ENCODE measurements at places on chromosomes 1 and 21. TPM values are rescaled to one million over a fixed set of nuclear protein-coding genes. Genes with fewer than 3 reads are reported as not detected.

- no peak overlapping the region for H3K27ac ChIP-seq
- no peaks in the 10 kb centered on the region for H3K4me1 ChIP-seq
- H3K27me3 ChIP-seq, result no peaks in the 10 kb centered on the region
Measured at GRCh38 chr1:13224480-13225060, 1.4 kb downstream of the PRAMEF18 start.

DNA sequence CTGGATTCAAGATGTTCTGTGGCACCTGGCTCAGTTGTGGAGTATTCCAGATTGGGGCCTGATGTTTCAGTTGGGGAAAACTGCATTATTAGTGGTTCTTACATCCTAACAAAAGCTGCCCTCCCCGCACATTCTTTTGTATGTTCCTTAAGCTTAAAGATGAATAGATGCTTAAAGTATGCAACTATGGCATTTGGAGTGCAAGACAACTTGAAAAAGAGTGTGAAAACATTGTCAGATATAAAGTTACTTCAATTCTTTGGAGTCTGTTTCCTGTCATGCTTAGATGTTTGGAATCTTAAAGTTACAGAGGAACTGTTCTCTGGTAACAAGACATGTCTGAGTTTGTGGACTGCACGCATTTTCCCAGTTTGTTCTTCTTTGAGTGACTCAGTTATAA, 7.2 kb downstream of the FPGT start:
- no peak overlapping the region for H3K27ac ChIP-seq
- H3K36me3 ChIP-seq, result no peaks in the 10 kb centered on the region
- no peak overlapping the region for H3K4me3 ChIP-seq

GRCh38 chr1:30028939-30029338, 694.4 kb downstream of the MATN1 start:
- no peaks in the 10 kb centered on the region for H3K4me1 ChIP-seq
- H3K36me3 ChIP-seq, result peaks cover 8% of the 10 kb centered on the region
- no peak overlapping the region for H3K4me3 ChIP-seq
- DNase-seq, result no peak
- H3K27ac ChIP-seq, result no peak overlapping the region
- H3K27me3 ChIP-seq, result no peaks in the 10 kb centered on the region

GRCh38 chr1:208157769-208158168, 86.4 kb downstream of the PLXNA2 start:
- no peak overlapping the region for H3K4me3 ChIP-seq
- peaks cover 5% of the 10 kb centered on the region for H3K4me1 ChIP-seq
- no peak overlapping the region for H3K27ac ChIP-seq
- no peaks in the 10 kb centered on the region for H3K27me3 ChIP-seq
- H3K36me3 ChIP-seq, result no peaks in the 10 kb centered on the region
- no peak for DNase-seq

DNA sequence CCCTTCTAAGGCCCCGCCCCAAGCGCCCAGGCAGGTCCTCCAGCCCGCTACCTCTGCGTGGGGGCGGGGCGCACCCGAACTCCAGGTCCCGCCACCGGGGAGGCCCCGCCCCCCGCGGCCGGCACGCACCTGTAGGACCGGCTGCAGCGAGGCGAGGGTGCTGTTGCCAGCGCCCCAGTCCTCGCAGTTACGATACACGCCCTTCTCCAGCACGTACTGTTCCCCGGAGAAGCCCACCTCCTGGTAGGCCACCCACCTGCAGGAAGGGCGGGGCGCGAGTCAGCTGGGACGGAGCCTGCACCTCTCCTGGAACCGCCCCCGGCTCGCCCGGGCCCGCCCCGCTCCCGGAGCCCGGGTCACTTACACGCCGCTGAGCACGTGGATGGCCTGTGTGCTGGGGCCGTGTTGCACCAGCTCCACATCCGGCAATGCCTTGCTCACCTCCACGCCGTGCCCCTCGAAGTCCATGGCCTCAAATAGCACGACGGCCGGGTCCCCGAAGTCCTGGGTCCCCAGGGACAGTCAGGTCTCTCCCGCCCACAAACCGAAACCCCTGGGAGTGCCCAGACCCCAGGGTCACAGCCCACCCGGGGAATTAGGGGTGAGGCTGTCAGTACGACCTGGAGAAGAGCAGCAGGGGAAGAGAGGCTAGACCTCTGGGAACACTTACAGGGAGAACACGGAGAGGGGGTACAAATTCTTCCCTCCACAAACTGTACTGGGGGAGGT, 17.3 kb downstream of the CRYBG2 start:
- peak; percentile 95 for DNase-seq
- no peaks in the 10 kb centered on the region for H3K4me1 ChIP-seq
- H3K27ac ChIP-seq, result no peak overlapping the region
- H3K27me3 ChIP-seq, result no peaks in the 10 kb centered on the region

TNFAIP8L2 gene
- not detected for total RNA-seq

All from H9 (cell line).